ENCODE measurements at places on chromosomes 11 and 22.

- DNase-seq: peak; percentile 36
Observed at GRCh38 chr11:125404811-125405790, 91.0 kb downstream of the FEZ1 start.

- DNase-seq: no peak
Observed at GRCh38 chr11:99534812-99535211, 514.1 kb downstream of the CNTN5 start.

DNA sequence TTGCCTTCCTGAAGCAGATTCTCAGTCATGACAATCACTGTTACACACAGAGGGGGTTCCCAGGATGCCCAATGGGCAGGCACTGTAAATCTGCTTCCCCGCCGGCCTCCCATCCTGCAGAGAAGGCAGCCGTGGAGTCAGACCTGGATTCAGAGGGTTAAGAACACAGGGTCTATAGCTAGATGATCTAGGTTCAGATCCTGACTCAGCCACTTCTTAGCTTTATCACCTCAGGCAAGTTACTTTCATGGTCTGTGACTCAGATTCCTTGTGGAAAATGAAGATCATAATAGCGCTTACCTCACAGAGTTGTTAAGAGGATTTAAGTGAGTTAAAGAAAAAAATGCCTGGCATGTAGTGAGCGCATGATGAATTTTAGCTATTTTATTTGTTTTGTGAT is 95.9 kb downstream of the TIMP3 start:
- no peak for DNase-seq

DNA sequence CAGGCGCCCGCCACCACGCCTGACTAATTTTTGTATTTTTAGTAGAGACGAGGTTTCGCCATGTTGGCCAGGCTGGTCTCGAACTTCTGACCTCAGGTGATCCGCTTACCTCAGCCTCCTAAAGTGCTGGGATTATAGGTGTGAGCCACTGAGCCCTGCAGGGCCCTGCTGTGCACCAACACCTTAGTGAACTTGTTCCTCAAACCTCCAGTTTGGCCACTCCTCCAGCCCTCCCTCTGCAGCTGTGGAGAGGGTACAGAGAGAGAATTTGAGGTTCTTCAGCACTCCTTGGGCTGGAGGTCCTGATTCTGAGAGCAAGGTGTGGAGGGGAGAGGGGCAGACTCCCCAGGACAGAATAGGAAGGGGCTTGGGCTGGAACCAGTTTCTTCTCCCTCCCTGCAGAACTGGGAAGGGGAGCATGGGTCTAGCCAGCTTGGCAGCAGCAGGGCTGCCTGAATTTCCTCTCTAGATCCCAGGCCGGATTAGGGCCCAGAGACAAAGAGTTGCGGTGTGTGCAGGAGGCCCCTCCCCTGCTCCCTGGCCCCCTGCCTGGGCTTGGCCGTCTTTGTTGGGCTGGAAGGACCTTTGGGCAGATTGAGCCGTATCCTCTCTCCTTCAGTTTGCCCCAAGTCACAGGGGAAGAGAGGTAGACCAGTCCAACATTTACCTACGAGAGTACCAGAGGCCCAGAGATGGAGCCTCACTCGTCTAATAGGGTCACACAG is 2.3 kb upstream of the PEX16 start:
- no peak for DNase-seq
